WTC11 (cell line): ENCODE measurements at places on chromosomes 1 and 21. TPM values are rescaled to one million over a fixed set of nuclear protein-coding genes. Genes with fewer than 3 reads are reported as not detected.

The LCE1F gene
- not detected in 3 replicates for total RNA-seq

DNA sequence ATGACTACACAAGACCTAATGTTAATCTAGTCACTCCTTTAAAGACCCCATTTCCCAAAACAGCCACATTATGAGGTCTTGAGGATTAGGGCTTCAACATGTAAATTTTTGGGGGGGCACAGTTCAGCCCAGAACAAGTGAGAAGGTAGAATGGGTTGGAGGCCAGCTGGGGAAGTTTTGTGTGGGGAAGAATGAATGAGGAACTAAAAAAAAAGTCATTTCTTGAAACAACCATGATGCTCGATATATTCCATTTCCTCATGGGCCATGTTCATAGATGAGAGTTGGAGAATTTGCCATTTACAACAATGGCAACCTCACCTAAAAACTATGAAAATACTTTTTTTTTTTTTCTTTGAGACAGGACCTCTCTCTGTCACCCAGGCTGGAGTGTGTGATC is 14.5 kb downstream of the NLRP3 start:
- no peak for DNase-seq

DNA sequence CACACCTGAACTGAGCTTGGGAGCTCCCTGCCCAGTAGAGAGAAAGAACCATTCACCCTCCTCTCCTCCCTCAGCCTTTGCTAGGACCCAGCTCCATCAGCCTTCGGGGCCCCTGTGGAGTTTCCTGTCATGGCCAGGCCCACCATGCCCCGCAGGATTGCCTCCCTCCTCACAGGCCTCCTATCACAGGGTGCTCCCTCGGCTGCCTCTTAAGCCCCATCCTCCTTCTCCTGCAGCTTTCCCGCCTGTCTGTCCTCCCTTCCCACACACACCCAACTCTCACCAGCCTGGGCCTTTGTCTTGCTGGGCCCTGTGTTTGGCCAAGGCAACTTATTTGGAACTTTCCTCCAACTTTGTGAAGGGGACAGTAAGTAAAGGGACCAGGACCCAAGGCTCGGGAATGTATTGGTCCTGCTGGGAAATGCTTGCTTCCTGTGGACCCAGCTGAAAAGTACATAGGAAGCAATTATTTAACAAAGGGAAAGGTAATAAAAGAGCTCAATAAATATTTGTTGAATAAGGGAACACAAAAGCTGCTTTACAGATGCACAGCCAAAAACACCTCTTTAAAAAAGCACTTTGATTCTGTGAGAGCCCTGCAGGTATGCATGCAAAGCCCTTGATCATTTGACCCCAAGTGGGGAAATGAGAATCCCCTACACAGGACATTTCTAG is 31.6 kb upstream of the TENT5C start:
- DNase-seq: no peak

- DNase-seq: no peak
Observed at GRCh38 chr1:232574077-232574476, 55.9 kb downstream of the SIPA1L2 start.

DNA sequence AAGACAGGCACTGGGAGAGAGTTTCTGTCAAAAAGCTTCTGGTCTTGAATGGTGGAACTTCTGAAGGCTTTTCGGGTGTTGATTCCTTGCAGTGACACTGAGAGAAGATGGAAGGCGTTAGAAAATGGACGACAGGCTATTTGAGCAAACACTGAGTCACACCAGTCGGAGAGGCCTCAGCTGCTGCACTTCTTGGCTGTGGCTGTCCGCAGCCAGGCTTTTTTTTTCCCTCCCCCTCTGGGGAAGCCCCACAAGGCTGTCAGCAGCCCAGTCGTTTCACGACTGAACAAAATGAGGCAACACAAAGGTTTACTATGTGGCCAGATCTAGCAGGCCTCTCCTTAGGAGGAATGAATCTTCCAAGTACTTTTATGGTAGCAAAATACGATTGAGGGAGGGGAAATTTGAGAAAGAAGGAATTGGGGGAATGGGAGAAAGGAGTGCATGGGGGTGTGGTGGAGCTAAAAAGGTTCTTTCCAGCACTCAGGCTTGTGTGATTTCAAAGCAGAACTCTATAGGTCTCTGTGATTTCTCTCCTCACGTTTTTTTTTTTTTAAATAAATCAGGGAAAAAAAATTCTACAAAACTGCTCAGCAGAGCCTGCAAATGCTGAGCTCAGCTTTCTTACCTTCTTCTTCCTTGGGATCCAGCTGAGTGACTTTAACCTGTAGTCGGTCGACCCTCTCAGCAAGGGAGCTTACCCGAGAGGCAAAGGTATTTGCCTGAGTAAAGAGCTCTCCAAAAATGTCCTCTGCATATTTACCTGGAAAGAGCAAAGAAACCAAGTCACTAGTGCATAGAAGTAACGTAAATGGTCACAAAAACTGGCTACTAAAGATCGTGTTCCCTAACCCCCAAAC is 26.1 kb downstream of the GPR3 start:
- no peak for DNase-seq

The POU3F1 gene
- total RNA-seq: 18.9 to 22.4 TPM (median 20.9 TPM) in 3 replicates

- no peak for DNase-seq
Observed at GRCh38 chr1:246583448-246584185, 17.4 kb downstream of the CNST start.

- DNase-seq: peak; percentile 52
Observed at GRCh38 chr1:181504399-181504842, 21.1 kb downstream of the CACNA1E start.

- peak; percentile 58 for DNase-seq
Observed at GRCh38 chr1:27522432-27523336, 32.7 kb upstream of the WASF2 start.

The USP24 gene
- 35.4 to 40.9 TPM (median 37.2 TPM) in 3 replicates for total RNA-seq

DNA sequence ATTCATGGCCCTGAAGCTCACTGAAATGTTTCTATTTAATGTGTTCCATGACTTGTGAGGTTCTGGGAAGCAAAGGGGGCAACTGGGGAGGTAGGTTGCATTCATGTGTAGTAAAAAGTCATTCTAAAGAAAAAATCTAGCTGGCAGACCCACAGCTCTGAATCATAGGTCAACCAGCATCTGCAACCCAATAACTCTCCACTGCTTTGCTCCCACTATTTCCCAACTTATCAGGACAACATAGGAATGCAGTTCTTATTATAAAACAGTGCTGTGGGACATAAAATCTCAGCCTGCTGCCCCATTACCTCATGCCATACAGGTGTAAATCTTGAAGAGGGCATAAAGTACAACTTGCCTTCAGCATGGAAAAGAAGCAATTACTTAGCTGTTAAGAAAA is 576.1 kb upstream of the PTBP2 start:
- DNase-seq: no peak

GRCh38 chr21:34195335-34195734 is 122.0 kb downstream of the MRPS6 start:
- peak; percentile 56 for DNase-seq

GRCh38 chr1:70764747-70765146 is 282.9 kb downstream of the PTGER3 start:
- no peak for DNase-seq

DNA sequence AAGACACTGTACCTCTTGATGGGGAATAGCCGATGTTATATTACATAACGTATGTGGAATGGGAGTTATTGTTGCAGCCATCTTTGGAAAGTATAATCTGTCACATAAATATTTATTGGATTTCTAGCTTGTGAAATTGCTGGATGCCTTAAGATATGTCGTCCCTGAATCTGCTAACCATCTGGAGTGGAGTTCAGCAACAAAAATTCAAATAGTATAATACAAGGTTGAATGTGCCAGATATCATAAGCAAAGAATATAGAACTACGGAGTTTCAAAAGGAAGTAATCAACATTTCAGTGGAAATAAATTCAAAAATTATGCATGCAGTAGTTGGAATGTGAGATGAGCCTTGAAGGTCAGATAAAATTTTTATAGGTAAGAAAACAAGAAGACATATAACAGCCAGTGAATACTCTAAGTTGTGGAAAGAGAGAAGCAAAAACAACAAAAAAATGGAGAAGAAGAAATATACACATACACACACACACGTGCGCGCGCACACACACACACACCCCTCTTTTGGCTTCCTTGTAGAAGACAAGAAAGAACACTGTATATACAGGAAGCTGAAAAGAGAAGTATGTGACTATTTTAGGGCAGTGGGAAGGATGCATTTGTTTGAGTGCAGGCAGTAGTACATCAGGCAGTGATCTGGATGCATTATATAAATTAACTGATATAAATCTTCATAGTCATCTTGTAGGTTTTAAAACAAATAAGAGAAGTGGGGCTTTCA is 516.7 kb downstream of the KCNT2 start:
- no peak for DNase-seq

DNA sequence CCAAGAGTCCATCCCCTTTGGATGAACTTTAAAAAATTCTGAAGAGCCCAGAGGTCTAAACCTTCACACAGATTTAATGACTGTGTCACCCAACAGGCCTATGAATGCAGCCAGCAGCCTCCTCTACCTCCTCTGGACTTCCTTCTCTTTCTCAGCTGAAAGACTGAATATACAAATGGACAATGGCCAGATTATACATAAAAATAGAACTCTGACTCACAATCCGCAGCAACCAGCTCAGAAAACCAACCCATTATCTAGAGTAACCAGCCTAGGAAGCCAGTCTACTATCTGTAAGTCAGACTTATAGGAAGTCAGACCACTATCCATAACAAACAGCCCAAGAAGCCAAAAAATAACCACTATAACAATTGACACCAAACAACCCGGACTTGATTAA is 224.5 kb downstream of the ASTN1 start:
- DNase-seq: no peak

DNA sequence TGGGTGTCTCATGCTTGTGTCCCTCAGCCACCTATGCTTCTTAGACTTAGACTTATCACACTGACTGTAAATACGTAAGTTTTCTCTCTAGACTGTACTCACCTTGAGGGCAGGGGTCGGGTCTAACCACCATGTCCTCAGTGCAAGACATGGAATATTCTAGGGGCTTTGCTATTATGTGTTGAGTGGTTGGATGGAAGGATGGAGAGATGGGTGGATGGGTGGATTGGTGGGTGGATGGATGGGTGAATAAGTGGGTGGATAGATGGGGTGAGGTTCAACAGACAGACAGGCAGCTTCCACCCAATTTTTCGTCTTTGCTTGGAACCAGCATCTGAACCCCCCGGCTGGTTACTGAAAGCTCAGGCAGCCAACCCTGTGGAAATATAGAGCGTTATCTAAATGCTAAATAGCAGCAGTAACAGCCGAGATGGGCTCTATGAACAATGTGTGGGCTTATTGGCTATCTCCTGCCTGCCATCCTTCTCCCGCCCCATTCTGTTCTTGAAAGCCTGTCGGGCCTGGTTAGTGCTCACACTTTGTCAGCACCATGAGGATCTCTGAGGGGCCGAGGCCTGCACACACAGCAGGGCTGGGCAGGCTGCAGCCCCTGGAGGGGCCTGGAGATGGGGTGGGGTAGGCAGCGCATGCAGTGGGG is 130.7 kb downstream of the ACTL8 start:
- no peak for DNase-seq

- no peak for DNase-seq
Observed at GRCh38 chr1:51331206-51332100, 1.1 kb upstream of the TTC39A start.

The HEATR1 gene
- total RNA-seq: 63.3 to 73.0 TPM (median 68.4 TPM) in 3 replicates

DNA sequence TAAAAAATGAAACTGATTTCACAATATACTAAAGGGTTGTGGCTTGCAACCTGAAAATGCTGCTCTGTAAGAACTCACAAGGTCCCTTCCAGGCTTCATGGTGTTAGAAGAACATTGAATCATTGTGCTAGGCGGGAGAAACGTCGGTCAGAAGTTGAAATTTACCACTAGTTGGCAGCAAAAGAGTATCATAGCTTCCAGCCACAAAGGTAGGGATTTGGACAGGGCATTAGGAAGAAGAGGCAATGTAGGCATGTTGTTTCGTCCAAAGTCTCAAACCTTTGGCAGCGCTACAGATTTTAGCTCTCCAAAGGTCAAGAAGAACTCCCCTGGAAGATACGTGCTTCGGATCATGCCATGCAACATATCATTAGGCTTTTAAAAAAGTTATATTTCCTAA is 62.5 kb upstream of the ZP4 start:
- DNase-seq: no peak

- no peak for DNase-seq
Observed at GRCh38 chr21:38196036-38196435, 60.8 kb upstream of the KCNJ15 start.

The SAMD13 gene
- total RNA-seq: 1.8 to 2.9 TPM (median 2.3 TPM) in 3 replicates

The SH3BP5L gene
- 28.3 to 32.9 TPM (median 28.3 TPM) in 3 replicates for total RNA-seq

GRCh38 chr1:205652984-205653383 is 21.2 kb upstream of the ELK4 start:
- no peak for DNase-seq

GRCh38 chr21:34623516-34623915 is 8.6 kb upstream of the RCAN1 start:
- no peak for DNase-seq

The GJA5 gene
- total RNA-seq: 2.2 to 3.0 TPM (median 2.2 TPM) in 3 replicates

GRCh38 chr1:178341261-178341956 is 155.4 kb downstream of the CLEC20A start:
- DNase-seq: peak; percentile 88

- no peak for DNase-seq
Observed at GRCh38 chr1:11566042-11566850, 87.3 kb downstream of the DISP3 start.

- no peak for DNase-seq
Observed at GRCh38 chr1:25011275-25011674, 81.2 kb upstream of the RUNX3 start.

- no peak for DNase-seq
Observed at GRCh38 chr1:79472067-79472656, 465.6 kb upstream of the ADGRL4 start.
